NCI-H1092 treated with DMSO at 0.1 percent for 48 hours (cell line): ENCODE measurements at places on chromosomes 5 and 9.

DNA sequence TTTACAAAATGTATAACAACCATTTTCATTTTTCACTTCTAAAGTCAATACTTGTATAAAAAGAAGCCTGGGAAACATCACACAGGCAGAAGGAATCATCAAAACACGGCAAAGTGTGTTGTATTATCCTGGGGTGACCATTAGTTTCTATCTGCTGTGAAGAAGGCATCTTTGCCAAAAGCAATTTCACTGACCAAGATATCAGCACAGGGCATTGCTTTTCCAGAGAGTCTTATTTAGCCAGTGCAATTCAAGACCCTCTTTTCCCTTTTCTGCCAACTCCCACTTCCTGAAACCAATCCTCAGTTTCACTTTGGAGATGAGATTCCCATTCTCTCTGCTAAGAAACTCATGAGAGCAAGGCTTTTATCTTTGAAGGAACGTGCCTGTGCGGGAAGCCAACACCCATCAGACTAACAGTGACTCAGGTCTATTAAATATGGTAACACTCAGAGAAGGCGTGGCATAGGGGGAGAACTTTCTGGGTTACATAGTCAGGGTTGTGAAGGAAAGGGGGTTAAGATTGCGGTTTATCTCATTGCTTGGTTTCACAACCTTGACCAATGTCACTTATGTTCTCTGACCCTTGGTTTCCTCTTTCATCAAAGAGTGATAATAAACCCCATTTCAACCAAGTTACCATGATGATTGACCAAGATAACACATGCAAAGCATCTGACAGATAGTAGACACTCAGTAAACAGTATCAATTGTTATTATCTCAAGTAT is 666.9 kb upstream of the KLF4 start:
- no peak for DNase-seq

DNA sequence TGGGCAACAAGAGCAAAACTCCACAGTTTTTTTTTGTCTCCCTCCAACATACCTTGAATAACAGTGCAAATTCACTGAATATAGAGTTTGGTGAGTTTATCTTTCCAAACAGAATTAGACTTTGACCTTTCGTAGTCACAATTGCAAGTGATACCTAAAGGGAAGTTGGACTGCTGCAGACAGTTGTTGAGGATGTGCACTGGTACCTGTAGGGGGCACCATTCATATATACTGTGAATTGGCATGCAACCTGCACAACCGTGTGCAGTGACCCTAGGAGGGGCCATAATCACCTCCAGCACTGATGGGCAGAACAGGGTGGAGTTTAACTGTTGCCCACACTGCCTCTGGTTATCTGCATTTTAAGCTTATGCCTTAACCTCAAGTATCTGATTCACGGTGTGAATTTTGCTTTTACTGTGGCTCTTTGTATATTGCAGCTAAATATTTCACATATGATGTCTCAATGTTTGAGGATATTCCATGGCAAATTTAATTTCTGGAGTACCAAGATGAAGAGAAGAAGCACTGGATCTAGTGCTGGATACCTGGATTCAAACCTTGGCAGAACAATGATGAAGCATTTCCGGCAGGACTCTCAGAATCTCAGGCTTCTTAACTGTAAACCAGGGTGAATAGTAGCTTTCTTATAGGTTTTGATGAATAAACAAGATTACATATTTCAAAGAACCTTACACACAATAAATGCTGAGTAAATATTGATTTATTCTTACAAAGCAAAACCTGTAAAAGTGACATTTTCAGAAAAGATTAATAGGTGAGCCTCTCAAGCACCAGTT is 144.3 kb downstream of the ACTBL2 start:
- no peak for DNase-seq

GRCh38 chr5:173010547-173011464 is 27.2 kb downstream of the ATP6V0E1 start:
- no peak for DNase-seq

DNA sequence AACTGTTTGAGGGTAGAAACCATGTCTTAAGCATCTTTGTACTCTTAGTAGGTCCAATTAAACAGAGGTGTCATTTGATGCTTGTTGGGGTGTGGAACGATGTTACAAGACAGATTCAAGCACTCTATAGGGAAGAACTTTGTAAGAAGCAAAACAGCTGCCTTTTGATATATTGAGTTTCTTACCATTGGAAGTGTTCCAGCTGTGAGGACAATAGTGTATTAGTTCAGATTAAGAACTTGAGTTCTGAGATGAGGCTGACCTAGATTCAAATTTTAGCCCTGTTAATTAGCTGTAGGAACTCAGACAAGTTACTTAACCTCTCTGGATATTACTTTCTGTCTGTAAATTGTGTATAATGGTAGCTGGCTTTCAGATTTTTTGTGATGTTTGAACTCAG is 19.6 kb upstream of the ZNF462 start:
- DNase-seq: no peak

DNA sequence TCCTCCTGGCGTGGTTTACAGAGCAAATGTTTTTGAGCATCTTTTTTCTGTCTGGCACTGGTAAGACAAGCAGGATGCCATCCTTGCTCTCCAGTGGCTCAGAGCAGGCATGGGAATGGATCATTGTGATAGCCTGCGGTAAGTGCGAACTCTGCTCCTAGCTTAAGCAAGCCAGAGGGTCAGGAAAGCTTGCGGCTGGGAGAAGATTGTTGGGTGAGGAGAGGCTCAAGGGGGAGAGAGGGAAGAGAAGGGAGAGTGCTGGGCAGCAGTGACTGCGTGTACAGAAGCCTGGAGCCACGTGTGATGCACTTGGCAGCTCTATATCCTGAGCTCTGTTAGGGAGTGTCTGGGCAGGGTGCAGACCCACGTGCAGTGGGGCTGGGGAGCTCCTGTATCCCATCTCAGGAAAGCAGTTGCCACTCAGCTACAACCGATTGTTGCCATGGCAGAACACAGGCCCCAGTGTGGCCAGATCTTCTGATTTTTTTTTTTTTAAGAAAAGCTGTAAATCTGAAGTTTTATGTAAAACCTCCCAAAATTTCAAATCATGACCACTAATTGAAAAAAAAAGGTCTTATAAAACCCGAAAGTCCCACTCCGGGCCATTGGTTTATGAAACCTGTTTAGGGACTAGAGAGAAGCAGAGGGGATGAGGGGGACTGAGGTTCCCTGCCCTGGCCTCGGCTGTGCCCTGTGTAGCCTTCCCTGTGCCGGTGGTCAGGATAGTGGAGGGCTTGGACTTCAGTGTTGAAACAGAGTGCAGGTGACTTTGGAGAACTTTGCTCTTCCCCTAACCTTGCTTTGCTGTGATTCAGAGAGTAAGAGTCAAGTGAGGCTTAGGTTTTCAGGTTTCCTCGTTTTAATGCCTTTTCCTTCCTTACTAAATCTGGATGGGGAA is 67.3 kb downstream of the ZNF618 start:
- DNase-seq: no peak

DNA sequence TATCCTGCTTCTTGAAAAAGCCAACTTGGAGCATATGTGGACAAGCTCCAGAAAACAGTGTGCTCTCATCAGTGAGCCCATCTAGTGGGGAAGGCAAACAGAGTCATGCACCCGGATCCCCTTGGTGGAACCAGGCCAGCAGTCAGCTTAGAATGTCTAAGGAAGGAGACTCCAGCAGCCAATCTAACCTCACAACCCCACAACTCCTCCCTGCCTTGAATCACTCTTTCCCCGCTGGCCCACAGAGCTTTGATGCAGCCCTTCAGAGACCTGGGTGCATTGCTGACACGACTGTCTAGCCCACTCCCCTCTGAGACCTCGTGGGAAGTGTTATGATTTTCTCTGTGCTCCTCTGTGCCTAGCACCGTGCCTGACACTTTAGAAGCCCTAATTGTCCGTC is 623.7 kb downstream of the BNC2 start:
- DNase-seq: no peak
